ENCODE measurements at places on chromosomes 5 and 9.

- DNase-seq: no peak
These were observed 221.3 kb downstream of the GRIA1 start for GRCh38 chr5:153711755-153712154.

DNA sequence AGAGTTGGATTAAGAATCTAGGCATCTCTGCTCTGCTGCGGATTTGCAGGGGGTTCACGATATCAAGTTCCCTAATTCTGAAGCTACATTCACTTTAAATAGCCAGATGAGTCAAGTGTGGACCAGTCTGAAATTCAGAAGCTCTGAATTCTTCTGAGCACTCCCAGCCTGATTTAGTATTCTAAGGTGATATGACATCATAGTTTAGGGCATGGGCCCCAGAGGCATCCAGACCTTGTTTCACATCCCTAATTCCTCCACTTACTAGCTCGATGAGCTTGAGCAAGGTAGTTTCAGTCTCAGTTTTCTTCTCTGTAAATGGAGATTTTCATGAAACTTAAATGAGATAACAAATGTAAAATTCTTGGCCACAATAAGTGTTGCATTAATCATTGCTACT is 65.2 kb downstream of the TMEM167A start:
- no peak for DNase-seq

- DNase-seq: no peak
These were observed 26.8 kb downstream of the FAM81B start for GRCh38 chr5:95417971-95418370.

DNA sequence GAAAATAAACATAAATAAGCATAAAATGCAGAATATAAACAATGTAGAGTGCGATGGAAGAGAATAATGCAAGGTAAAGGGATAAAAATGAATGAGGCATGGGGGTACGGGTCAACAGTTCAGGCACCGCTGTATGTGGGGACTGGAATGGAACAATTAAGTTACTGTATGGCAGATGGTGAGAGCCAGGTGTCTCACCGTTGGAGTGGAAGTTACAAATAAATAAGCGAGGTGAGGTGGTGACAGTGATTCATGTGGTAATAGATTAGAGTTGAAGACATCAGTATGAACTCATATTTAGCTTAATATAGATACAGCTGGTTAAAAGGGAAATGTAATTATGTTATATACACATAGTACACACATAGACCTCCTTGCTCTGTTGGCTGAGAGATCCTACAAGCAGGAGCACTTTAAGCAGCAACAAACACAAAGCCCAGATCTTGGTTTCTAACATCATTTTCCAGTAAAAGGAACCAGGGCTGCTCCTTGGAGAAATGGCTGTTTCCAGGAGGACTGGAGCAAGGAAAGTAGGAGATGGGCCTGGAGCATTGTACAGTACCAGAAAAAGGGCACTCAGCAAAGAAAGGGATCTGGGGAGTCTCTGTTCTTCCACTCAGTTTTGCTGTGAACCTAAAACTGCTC is 2.4 kb upstream of the OMD start:
- DNase-seq: no peak

GRCh38 chr9:90546200-90546599 is 96.4 kb downstream of the DIRAS2 start:
- DNase-seq: no peak

DNA sequence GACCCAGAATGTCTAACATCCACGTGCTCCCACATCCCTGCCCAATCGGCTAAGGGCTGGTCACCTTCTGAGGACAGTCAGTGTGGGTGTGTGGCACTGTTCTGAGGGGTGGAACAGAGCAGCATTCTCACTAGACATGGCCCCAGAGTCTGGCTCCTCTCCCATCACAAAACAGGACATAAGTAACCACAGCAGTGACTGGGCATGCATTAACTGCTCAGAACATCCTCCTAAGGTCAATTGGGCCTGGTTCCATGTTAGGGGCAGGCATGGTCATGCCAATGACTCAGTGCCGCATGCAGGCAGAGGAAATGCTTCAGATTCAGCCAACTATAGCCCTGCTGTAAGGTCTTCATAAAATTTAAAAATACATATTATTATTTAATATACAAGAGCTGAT is 12.9 kb downstream of the MACROH2A1 start:
- no peak for DNase-seq

DNA sequence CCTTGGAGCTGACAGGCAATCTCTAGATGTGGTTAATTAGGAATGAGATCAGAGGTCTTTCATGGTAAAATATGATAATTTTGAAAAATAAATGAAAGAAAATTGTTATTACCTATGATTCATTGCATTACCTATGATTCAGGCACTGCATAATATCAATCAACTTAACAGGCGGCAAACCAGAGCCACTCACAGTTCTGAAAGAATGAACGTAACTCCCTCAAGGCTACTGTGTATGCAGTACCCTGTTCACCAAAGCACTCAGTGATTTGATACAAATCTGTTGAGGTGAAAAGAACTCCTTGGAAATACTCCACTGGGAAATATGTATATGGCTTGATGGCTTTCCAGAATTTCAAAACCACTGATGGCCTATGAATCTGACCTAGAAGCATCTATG is 398.9 kb downstream of the ACTL7B start:
- no peak for DNase-seq

- DNase-seq: no peak
These were observed 176.3 kb downstream of the TLE1 start for GRCh38 chr9:81513059-81513458.

DNA sequence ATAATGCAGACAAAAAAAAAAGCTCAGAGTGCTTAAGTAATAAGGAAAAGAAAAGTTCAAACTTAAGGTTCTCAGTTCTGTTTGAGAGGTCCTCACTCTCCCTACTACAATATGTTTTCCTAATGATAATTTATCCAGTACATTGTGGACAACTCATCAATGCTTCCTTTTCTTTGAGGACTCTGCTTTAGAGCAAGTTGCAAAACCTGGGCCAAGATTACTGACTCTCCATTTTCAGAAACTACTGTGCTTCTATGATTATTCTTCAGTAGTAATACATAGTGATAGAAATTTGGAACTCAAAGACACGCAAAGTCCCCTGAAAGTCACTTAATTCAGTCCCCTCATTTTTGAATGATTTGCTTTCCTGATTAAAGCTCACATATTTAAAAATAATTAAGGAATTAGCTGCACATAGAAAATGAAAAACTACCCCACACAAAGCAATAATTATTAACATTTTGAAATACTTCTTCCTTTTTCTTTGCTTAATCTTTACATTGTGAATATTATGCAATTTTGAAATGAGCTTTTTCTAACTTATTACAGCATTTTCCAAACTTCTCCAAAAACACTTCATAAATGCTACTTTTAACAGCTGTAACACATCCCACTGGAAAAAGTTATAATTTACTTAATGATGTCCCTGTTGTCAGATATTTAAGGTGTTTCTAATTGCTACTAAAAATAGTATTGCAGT is 11.2 kb downstream of the CDKN2A start:
- DNase-seq: no peak

GRCh38 chr5:16437977-16438376 is 27.6 kb downstream of the ZNF622 start:
- no peak for DNase-seq

- DNase-seq: no peak
These were observed 25.2 kb downstream of the PIK3R1 start for GRCh38 chr5:68240771-68241170.

GRCh38 chr9:34741628-34742027 is 31.7 kb upstream of the CCL21 start:
- no peak for DNase-seq

DNA sequence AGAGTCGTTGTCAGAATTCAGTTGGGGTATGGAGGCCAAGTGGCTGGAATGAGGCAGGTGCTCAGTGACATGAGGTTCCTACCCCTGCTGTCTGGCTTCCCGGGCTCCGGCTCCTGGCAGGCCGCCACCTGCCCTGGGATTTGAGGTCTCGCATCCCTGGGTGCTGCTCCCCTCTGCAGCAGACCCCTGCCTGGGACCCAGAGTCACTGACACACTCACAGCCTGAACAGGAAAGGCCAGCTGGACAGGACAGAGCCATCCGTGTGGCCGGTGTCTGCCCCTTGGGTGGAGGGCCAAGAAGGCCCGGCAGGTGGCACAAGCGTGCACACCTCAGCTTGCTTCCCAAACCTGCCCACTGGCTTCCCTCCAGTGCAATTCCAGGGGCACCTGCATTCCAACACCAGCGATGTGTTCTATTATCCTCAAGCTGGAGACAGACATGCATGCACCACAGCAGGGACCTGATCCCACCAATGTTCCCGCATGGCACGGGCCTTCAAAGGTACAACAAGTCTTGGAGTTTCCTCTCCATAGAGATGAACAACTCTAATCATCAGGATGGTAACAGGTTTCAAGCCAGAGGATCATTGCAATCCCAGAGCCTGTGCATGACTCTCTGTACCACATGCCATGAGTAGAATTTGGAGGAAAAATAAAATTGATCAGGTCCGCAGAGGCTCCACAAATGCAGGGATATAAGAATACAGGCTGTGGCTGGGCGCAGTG is 45.6 kb upstream of the RNF130 start:
- DNase-seq: no peak

GRCh38 chr5:61595426-61595825 is 263.4 kb downstream of the ZSWIM6 start:
- DNase-seq: no peak

GRCh38 chr9:70979966-70980365 is 141.5 kb downstream of the TRPM3 start:
- DNase-seq: no peak

- DNase-seq: peak; percentile 80
These were observed 15.1 kb upstream of the ZNF131 start for GRCh38 chr5:43105369-43106289.

GRCh38 chr9:125674981-125675973 is 31.7 kb downstream of the MAPKAP1 start:
- no peak for DNase-seq

DNA sequence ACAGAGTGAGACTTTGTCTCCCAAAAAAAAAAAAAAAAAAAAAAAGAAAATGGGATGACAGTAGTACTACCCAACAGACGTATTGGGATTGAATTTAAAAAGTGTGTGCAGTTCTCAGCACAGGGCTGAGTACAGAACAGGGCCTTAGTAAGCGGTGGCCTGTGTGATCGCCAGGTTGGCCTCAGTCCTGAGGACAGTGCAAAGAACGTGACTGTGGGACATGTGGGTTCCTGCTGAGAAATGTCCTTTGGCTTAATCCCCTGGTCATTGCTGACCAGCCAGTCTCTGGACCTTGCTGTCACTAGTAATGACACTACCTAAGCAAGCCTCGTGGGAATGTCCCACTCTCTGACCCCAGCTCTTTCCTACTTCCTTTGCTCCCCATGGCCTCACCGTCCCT is 13.3 kb downstream of the GTF3C5 start:
- DNase-seq: no peak

DNA sequence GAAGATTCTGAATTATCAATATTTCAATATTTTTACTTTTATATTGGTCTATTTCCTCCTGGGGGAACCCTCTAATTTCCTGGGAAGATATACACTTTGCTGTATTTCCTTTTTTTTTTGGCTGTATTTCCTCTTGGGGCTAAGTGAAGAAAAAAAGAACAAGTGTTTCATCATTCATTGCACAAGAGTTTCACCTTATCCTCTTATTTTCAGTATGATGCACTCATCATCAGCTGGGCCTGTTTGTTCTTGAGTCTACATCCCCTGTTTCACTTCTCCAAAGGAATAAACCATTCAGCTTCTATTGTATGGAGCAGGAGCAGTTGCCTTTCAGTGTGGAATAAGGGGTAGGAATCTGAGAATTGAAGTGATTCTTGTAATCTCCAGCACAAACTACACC is 210.8 kb downstream of the FAM170A start:
- no peak for DNase-seq

DNA sequence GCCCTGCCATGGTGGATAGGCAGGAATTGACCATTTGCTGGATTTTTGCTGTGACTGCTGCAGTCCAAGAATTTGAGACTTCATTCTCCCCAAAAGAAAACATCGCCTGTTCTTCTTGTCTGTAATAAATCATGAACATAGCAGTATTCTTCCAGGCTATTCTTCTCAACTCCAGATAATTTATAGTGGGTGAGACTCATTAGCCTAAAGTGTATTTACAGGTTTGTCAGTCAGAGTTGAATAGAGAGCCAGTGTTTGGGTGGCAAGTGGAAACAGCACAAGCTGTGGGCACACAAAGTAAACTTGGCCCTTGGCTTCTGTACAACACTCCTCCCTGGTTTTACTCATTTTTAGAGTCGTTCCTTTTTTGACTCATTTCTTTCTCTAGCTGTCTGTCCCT is 128.2 kb upstream of the VCAN start:
- DNase-seq: no peak
